ENCODE measurements at places on chromosomes 1 and 21.

GRCh38 chr21:38148046-38148445, 108.7 kb upstream of the KCNJ15 start:
- no peak for DNase-seq

GRCh38 chr1:66932291-66932690, 7.5 kb downstream of the MIER1 start:
- no peak for DNase-seq

GRCh38 chr1:174039027-174039426, 16.9 kb upstream of the RC3H1 start:
- DNase-seq, result no peak

GRCh38 chr1:174110053-174110452, 49.3 kb upstream of the RABGAP1L start:
- DNase-seq, result no peak

- DNase-seq, result no peak
These were observed 237.9 kb downstream of the PBX1 start for GRCh38 chr1:164796916-164797315.

GRCh38 chr1:6269296-6269695, 8.4 kb upstream of the GPR153 start:
- DNase-seq, result no peak

GRCh38 chr1:205263580-205264190, 35.9 kb downstream of the TMCC2 start:
- no peak for DNase-seq

- no peak for DNase-seq
These were observed 797 bp upstream of the RSPH1 start for GRCh38 chr21:42496839-42497202.

DNA sequence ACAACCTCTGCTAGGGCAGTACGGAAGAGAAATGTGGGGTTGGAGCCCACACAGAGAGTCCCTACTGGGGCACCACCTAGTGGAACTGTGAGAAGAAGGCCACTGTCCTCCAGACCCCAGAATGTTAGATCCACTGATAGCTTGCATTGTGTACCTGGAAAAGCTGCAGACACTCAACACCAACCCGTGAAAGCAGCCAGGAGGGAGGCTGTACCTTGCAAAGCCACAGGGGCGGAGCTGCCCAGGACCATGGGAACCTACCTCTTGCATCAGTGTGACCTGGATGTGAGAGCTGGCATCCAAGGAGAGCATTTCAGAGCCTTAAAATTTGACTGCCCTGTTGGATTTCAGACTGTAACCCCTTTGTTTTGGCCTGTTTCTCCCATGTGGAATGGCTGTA, 85.5 kb downstream of the USP25 start:
- no peak for DNase-seq

DNA sequence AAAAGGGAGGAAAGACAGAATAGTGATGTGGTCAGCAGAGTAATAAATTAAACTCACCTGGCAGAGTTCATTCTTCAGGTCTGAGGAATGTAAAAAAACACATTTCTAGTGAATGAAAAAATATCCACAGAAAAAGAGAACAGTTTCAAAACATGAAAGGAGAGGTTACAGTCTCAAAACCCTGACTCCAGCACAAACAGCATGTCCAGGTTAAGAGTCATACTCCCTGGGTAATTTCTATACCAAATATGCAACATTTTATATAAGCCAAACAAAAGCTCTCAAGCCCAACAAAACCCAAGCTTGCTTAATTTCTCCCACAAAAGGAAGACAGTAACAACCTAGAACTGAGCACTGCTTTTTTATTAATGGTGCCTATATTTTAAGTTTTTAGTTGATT, 173.0 kb downstream of the NTMT2 start:
- DNase-seq, result no peak

DNA sequence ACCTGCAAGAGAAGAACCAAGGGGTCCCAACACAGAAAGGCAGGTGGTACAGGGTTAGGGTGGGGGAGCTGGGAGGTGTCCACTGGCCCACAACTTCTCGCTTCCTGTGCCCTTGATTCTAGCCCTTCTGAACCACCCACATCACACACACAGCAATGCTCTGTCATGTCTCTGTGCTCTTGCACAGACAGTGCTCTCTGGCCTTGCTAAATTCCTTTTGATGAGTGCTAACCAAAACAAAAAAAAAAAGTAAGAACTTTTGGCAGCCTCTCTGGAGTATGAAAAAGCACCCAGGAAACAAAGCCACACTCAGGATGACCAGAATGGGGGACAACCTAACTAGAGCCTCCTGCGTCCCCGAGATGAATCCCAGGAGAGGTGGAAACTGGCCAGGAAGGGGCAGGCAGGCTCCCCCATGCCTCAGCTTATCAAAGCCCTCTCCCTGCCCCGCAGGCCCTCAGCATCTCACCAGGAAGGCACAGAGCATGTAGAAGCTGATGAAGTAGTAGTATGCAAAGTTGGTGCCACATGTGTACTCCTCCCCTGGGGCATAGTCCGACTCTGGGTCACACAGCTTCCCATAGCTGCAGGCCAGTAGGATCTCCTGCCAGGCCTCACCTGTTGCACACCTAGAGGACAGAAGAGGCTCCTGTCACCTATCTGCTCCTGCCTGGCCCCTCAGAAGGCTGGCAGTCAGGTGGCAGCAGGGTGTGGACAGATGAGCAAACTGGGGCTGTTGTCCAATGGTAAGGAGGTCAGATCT, 27.2 kb upstream of the KIF21B start:
- DNase-seq, result no peak

DNA sequence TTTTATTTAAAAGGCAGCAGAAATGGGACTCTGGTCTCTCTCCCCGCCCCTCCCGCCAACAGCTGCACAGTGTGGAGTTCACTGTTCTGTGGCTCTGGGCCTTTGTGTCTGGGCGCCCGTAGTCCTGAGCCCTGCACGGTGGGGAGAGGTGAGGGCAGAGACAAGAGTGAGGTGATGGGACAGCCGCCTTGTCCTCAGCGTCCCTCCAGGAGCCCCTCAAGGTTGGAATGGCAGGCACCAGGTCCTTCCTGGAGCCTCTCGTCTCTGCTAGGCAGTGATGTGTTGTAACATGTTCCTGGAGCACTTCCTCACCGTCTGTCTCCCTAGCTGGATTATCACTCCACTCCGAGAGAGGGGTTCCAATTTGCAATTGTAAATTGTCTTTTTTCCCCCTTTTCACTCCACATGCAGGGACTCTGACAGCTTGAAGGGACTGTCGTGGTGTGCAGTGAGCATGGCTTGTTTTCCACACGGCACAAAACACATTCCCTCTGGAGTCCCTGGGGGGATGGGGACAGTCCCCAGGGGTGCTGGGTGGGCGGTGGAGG, 44.6 kb upstream of the C1orf174 start:
- no peak for DNase-seq

- no peak for DNase-seq
These were observed 361.8 kb downstream of the NEGR1 start for GRCh38 chr1:71920556-71920955.

GRCh38 chr1:86618358-86618757, 71.5 kb downstream of the CLCA4 start:
- DNase-seq, result no peak

DNA sequence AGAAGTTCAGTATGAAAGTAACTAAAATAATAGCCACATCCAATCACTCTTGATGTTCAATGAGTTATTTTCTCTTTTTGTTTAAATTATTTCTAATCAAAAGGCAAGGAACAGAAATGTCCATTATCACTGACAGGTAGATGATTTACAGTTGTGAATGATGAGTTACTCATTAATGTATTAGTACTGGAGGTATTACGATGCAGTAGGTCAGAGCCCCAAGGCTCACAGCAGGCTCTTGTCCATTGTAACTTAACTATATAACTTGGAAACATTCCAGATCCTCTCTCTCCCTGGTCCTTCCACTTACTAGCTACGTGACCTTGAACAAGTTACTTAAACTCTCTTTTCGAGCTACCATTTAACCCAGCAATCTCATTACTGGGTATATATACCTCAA, 39.5 kb downstream of the CRB1 start:
- DNase-seq, result no peak

DNA sequence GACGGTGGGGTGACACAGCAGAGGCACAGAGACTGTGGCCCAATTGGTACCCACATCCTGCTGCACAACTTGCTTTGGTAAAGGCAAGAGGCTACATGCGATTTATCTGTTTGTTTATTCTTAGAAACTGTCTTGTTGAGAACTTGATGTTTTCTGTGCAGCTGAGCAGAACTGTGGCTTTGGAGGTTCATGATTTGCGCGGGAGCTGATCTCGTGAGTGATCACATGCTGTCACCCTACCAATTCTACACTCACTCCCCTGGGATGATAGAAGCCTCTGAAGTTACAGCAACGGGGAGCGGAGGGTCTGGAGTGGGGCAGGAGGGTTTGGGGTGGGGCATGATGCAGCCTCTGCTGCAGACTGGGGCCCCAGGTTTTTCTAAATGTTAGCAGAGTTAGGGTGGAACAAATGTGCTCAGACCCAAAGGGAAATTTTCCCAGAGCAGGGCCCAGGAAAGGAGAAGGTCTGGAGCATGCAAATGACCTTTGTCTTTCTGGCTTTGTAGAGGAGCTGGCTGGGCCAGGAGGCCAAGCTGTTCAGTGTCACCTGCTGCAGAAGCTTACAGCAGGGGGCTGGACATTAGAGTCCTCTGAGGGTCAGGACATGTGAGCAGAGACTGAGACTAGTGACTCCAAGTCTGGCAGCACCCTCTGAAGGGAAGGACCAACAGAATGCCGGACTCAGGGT, 83.6 kb downstream of the GRIK3 start:
- no peak for DNase-seq

DNA sequence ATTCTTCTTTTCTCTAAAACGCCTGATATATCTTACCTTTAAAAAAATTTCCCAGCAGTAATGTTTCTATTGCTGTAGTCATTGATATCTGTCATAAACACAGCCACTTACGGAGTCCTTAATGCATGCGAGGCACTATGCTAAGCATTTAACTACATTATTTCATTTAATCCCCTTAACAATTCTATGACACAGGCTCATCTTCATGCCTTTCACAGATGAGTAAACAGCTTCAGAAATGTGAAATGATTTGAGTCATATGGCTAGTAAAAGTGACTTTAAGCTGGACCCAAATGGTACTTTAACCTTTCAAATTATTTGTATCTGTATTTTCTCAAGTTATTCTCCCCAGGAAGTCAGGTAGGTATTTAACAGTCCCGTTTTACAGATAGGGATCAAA, 125.1 kb upstream of the FGGY start:
- DNase-seq, result no peak

DNA sequence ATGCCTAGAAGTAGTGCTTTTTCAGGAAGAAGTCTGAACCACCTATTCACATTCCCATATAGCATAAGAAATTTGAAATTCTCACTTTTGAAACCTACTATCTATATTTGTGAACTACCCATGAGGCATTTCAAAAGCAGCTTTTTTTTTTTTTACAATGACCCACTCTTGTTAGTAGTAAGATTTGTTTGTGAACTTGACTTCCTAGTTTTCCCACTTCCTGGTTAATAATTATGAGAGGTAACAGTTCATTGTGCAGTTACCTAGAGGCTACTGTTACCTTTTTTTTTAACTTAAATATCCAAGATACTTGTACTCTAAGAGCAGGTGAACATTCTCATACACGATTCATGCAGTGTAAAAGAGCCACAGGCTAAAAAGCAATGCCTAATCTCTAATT, 371.7 kb upstream of the ADGRL2 start:
- no peak for DNase-seq

- DNase-seq, result no peak
These were observed 66.6 kb upstream of the POU3F1 start for GRCh38 chr1:38113159-38113666.

- DNase-seq, result no peak
These were observed 122.2 kb downstream of the SIK1 start for GRCh38 chr21:43304621-43305335.

DNA sequence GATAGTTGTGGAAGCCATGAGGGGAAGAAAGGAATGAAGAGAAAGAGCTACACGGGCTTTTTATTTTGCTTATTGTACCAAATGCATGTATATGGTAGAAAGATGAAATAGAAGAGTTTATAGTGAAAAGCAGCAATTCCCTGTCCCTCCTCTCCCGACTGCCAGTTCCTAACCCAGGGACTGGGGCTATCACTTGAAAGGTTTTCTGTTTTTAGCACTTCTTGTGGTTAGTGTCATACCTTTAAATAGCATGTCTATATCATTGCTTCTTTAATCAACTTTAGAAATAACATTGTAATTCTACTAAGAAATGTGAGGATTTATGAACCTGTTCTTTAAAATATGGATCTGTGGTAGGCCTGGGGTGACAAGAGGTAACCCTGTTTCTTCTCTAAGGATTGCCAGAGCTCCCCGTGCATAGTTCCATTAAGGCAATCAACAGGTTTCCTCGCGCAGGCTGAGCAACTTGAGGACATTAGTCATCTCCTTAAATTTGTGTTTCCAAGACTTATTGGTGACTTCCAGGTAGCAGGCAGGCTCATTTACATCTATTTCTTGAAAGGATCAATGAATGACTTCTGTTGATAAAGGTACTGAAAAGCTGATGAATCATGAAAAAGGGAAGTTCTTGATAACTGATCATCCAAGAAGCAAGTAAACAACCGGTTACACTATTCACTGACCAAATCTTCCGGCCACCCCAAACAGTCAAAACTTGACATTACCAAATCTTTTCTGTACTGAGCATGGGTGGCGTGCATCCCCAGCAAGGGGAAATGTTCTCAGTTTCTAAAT, 37.8 kb upstream of the S1PR1 start:
- DNase-seq, result no peak

GRCh38 chr1:174769961-174770549, 229.7 kb upstream of the CACYBP start:
- DNase-seq, result no peak

DNA sequence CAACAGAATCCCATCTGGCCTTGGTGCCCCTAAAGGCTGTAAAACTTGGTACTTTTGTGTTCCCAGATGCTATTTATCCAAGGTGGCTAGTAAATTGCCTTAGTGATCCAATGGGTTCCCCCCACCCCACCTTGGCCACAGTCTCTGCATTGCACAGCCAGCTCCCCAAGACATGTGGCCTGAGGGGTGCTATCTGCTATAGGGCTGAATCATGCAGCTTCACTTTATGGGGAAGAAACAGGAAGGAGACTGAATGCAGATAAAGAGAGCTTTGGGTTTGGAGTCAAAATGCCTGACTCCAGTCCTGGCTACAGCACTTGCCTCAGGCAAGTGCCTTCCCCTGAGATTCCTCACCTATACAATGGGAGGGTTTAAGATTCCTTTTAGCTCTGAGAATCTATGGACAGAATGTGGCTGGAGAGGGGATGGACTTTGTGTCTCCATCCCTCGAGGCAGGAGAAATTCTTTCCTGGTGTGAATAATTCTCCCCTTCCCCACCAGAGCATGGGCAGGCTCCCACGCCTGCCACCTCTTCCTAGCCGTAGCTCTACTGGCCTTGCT, 6.5 kb downstream of the RHEX start:
- DNase-seq, result no peak

- no peak for DNase-seq
These were observed 1.7 kb upstream of the C2CD2 start for GRCh38 chr21:41955516-41955915.

GRCh38 chr1:3331564-3331963, 122.9 kb upstream of the ARHGEF16 start:
- DNase-seq, result no peak

GRCh38 chr1:71738910-71739309, 543.4 kb downstream of the NEGR1 start:
- DNase-seq, result no peak
